ENCODE measurements at places on chromosomes 5 and 9.

DNA sequence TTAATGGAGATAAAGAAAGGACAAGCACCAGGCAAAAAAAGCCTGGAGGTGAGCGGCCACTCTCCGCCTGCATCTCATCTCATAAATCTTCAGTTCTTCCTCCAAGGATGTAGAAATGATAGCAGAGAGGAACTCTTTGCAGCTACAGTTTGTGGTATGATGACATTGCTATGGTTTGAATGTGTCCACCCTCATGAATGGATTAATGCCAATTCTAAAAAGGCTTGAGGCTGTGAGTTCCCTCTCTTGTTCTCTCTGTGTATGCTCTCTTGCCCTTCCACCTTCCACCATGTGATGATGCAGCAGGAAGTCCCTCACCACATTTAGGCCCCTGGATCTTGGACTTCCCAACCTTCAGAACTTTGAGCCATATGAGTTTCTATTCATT is 126.4 kb downstream of the SPOCK1 start:
- DNase-seq, result no peak

- DNase-seq, result peak; percentile 15
These were observed 436.7 kb downstream of the ZSWIM6 start for GRCh38 chr5:61768692-61769281.

DNA sequence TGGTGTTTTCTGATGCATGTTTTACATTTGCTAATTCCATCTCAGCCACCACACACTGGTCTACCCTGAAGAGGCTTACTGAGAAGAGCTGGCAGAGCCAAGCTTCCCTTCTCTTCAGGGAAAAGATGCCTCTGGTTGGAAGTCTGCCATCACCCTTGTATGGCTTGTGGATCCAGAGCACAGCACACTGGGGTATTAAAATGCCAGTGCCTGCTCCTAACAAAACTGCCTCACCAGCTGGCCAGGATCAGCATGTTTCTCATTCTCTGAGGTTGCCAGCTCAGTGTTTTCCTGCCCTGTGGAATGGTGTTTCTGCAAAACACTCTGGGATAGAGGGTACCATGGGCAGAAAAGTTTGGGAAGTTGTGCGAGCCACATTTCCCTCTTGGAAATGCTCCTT is 31.6 kb upstream of the ZNF618 start:
- no peak for DNase-seq

DNA sequence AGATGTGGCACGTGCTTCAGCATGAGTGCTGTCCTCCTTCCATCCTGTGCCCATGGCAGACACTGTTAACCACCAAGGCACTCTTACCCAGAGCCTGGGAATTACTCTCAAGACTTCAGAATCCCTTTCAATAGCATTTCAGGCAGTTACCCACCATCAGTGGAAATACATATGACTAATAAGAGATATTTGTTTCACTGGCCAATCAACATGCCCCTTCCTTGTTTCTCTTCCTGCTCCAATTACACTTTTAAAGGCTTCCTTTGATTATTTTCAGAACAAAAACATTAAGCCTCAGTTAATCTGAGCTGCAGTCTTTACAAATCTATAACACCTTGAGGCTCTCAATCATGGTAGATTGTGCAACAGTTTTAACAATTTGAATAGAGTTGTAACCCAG is 70.8 kb downstream of the PRELID2 start:
- DNase-seq, result no peak

GRCh38 chr5:122064992-122065391 is 13.1 kb downstream of the LOX start:
- DNase-seq, result no peak

DNA sequence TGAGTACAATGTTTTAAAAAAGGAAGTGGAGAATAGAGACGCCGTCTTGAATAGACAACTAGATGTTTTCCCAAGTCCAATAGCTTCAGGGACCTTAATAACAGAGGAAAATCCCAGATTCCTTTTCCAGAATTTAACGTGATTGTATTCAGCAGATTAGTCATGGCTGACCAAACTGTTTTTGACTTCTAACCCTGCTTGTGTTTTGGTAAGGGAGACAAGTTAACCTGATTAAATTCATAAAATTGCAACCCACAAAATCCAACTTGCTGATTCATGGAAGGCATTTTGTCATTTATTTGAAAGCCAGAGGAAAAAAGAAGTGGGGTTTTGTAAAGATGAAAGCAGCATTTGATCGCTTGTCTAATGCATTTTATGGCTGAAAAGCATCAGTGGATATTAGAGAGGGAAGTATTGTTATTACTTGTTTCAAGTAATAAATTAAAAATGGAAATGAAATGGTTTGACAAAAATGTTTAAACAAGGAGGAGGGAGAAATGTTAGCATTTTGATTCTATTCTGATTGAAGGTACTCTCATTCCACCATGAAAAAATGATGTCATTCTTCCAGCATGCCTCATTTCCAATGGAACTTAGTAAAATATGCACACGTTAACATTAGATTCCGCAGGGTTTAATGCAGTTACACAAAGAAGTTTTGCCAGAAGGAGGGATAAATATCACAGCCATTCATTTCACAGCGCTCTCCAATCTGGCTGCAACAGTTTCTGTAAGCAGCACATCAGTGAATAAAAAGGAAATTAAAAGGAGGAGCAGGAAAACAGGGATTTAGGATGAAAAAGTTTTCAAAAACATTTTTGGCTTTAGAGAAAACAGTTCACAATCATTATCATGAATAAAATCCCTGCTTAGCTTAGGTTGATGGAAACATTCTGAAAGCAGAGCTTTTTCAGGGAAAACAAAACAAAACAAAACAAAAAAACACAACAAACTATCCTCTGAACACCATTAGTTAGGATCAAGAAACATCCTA is 314.7 kb downstream of the PRR16 start:
- DNase-seq, result no peak

DNA sequence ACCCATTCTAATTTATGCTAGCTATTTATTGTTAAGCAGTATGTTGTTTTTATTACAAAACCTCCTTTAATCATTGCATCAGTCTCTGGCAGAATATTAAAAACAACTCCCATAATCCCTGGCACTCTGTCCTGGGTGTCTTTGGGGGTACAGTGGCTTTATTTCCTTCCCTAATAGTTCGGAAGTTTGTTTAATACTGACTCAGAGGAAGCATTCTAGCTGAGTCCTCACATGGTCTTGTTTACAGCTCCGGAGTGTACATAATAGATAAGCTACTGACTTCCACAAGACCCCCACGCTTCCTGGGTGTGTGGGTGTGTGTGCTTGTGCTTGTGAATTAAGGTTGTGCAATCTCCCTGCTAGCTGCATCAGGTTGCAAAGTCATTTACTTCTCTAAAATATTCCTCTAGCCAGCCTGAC is 149.8 kb upstream of the CDKN2B start:
- DNase-seq, result no peak

All from NCI-H2029 (cell line).